Stimulated activated CD4-positive, alpha-beta T cell treated with anti-CD3 and anti-CD28 coated beads, Interleukin-1b, Interleukin-23, amount 100 ng/mL, for 48 hours (primary cell): ENCODE measurements at places on chromosomes 4 and X.

DNA sequence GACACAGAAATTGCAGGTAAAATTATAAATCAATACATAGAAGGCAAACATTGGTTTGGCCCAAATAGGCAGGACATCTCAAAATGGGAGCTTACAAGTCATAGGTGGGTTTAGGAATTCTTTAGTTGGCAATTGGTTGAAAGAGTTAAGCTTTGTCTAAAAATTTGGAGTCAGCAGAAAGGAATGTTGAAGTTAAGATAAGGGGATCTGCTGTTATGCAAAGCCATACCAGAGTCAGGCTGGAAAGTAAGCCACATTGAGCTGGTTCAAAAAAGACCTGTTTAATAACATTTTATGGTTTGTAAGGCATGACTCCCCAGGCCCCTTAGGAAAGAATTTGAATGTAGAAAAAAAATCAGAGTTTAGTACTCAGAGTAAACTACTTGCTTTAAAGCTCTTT, 92.6 kb downstream of the IL13RA2 start:
- DNase-seq, result no peak

DNA sequence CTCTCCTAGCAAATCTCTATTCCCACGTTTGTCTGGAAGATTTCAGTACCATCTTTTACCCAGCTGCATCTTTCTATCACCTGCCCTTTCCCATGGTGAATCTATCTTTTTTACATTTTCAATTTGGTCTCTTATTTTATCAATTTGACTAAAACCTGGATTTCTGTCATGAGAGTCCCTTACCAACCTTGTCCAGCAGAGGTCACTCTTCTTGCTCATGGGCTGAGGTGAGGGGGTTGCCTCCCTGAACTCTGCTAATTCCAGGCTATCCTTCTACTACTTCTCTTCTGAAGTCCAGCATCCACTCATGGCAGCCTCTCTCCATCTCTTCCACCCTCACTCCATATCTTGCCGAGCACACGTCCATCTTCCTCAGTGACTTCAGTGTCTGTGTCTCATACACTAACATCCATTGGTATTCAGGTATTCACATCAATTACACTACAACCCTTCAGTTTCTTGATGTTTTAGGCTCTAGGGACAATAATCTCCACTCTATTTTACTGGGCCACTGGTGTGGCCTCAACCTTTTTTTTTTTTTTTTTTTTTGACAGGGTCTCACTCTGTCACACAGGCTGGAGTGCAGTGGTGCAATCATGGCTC, 17.8 kb upstream of the ZNF827 start:
- peak; percentile 12 for DNase-seq

DNA sequence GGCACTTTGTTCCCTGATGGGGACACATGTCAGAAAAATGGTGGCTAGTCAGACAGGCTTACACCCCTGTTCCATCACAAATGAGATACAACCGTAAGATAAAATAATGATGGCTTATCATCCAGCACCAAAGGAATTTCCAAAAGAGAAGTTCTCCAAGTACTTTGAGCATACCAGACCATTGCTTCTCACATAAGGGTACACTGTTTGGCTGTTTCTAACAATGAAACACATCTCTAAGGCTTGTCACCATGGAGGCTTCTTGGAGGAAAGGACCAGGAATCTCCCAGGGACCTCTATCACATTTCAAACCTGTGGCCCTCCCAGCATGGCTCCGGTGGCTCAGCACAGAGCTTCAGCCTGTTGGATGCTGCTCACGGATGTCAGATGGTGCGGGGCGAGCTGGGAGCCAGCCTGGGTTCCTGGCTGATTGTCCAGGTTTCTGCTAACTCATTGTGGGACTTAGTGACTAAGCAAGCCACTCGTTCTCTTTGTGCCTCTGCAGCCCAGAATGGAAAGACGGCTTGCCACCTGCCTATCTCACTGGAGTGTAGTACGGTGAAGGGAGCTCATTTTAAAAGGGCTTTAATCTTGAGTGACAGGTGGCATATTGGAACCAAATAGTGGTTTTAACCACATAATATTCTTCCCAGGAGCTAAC, 54.5 kb downstream of the FHDC1 start:
- no peak for DNase-seq

DNA sequence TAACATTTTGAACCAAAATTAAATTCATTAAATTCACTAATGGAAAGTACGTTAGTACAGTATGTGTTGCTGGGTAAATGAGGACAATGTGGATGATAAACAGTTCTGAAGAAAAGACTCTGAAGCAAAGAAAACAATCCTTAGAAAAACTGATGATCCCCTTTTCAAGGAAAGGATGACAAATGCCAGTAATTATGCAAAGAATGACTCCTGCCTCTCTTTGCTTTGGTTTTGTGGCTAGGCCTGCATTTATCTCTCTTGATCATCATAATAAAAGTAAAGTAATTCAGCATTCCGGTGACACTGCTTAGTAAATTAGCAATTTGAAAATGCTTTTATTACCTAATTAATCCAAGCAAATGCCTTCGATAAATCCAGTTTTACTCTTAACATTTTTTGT, 652.2 kb upstream of the DIPK2B start:
- DNase-seq, result no peak

DNA sequence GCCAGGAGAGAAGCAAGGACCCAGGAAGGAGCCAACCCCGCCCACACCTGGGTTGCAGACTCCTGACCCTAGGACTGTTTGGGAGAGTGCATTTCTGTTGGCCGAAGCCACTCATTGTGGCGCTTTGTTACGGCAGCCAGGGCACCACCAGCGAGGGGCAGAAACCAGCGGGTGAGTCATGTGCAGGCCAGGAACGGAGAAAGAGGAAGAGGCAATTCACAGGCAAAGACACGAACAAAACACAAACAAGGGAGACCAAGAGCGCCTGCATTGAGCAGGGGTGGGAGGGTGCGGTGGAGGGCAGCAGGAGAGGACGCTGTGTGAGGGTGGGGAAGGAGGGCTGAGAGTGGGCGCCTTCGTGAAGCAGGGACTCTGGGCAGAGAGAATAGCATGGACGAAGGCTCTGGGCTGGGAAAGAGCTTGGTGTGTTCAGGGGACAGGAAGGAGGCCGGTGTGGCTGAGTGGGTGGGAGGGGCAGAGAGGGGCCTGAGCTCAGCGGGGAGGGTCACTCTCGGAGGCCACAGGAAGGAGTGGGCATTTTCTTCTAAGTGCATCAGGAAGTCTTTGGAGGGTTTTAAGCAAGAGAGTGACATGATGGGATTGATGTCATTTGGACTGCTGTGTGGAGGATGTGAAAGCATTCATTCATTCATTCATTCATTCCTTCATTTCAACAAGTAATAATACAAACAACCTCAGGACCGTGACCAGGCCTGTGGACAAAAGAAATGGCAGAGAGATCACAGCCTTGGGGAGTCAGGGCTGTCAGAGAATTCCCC, 12.2 kb upstream of the WFS1 start:
- DNase-seq, result no peak

DNA sequence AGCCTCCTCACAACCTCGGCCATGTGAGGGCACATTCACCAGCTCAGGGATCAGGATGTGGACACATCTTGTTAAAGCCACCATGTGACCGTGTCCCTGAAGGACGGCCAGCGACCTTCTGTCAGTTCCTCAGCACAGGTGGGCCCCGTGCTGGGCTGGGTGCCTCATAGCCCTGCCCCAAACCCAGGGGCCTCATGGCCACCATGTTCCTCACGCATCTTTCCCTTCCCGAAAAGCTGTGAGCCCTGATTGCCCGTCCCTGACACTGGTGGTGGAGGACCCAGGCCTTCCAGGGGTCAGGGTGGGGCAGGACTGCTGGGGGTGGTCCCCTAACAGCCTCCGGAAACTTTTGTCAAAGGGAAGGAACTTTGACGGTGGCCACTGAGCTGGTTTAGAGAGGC, 60.1 kb upstream of the ADRA2C start:
- DNase-seq, result no peak

DNA sequence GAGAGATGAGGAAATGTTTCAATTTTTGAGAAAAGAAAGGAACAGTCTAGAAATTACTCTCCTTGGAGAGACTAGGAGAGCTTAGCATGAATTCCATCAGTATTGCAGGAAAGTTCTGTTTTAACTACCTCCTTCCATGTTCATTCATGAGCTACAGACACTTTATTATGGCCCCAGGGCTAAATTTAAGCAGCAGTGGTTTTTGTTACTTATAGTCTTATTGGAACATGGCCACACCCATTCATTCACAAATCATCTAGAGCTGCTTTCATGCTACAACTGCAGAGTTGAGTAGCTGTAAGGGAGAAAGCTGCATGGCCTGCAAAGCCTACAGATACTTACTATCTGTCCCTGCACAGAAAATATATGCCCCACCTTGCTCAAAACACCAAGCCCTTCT, 81.7 kb downstream of the SHISA3 start:
- no peak for DNase-seq

DNA sequence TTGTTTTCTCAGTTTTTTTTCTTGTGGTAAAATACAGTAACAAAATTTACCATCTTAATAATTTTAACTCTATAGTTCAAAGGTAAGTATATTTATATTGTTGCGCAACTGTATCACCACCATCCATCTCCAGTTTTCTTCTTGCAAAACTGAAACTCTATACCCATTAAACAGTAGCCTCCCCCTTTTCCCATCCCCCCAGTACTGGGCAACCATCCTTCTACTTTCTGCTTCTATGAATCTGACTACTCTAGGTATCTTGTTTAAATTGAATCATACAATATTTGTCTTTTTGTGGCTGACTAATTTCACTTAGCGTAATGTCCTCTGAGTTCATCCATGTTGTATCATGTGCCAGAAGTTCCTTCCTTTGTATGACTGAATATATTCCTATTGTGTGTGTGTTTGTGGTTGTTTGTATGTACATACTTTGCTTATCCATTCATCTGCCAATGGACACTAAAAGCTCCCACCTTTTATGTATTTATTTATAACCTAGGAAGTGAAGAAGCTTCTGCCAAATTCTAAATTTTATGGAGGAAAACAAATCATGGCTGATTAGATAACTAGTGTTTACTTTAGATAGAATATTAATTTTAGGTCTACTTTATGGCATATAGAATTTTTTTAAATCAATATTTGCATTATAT, 10.0 kb downstream of the ABHD18 start:
- no peak for DNase-seq

GRCh38 chr4:2746891-2747695, 9.0 kb downstream of the TNIP2 start:
- DNase-seq, result no peak

DNA sequence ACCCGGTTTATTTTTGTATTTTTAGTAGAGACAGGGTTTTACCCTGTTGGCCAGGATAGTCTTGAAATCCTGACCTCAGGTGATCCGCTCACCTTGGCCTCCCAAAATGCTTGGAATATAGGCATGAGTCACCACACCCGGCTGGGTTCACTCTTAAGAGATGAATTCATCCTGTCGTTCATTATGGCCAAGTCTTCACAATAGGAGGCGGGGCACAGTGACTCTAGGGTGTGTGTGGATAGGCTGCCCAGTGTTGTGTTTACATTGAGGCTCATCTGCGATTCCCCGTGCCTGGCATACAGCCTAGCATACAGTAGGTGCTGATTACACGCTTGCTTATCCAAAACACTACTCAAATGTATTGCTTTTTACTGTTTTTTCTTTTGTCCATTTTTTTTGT, 41.3 kb upstream of the IGFBP7 start:
- DNase-seq, result no peak

GRCh38 chr4:117327491-117327890, 242.1 kb upstream of the TRAM1L1 start:
- DNase-seq, result no peak

DNA sequence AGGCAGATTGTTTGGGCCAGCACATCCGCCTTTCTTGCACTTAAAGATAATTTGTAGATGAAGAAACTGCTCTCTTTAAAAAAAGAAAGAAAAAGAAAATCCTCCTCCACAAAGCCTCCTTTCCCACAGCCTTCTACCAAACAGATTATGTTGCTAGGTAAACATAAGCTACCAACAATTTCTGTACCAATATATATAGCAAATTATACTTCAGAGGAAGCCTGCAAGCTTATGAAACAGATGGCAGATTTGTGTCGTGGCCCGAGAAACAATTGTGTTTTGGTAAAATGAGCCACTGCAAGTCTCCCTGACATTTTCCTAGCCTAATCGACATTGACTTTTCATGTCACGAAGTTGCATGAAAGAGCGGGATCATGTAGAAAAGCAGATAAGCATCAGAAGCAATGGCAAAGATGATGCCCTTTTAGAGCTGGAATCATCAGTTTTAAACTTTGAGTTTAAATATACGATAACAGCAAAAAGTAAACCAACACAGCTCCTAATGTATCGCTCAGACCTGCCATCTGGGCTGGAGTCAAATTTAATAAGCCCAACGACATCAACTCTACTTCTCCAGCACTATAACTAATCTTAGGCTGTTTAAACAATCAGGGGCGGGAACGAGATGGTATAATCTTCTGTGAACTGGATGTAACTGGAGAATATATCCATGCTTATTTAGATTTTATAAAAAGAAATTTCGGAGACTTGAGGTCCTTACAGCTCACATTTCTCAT, 94.9 kb upstream of the PLAC1 start:
- DNase-seq, result no peak

DNA sequence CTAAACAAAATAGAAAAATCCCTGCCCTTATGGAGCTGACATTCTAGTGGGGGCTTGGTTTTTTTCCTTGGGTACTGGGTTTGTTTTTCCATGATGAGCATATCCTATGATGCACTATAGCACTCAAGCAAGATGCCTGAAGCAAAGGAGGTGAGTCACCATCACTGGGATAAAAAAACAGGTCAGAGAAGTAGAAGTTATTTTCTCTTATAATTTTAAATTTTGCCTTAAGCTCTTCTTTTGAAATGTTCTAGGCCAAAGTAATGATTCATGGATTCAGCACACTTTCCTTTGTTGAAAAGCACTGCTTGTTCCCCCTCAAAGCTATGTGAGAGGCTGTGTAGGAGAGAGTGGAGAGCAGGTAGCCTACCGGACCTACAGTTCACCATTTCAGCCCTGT, 15.2 kb upstream of the CXCL2 start:
- no peak for DNase-seq

- no peak for DNase-seq
These were observed 161.8 kb upstream of the LDB2 start for GRCh38 chr4:17060230-17060629.

DNA sequence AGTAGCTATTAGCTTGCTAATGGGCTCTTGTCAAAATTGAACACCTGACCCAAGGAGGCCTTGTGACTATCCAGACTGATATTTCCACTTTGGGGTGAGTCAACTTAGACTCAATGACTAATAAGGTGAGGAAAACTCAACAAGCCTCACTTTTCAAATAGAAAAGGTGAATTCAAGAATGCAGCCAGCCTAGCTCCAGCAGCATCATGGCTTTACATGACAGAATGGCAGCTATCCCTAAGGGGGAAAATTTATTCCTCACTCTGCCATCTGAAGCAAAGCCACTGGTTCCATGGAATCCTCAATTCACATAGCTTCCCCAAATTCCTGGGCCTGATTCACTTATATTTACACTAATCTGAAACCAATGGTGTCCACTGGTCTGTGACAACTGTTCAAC, 29.1 kb upstream of the RAB9B start:
- no peak for DNase-seq

GRCh38 chr4:89009115-89009514, 47.9 kb downstream of the FAM13A start:
- no peak for DNase-seq

DNA sequence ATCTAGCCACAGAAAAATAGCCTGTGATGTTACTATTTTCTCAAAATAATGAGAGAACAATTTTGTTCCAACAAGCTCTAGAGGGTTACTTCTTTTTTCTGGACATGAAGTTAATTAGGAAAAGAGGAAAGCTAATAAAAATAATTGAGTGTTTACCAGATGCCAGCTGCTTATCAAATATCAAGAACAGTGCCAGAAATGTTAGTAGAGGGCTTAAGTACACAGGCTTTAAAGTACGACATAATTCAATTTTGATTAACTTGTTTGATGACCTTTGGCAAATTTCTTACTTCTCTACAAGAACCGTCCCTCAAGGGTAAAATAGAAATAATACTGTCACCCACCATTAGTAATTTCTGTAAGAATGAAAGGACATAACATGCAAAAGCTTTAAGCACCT, 977.0 kb downstream of the FSTL5 start:
- DNase-seq, result no peak
